ENCODE measurements at places on chromosomes 7 and 10. TPM values are rescaled to one million over a fixed set of nuclear protein-coding genes. Genes with fewer than 3 reads are reported as not detected.

DNA sequence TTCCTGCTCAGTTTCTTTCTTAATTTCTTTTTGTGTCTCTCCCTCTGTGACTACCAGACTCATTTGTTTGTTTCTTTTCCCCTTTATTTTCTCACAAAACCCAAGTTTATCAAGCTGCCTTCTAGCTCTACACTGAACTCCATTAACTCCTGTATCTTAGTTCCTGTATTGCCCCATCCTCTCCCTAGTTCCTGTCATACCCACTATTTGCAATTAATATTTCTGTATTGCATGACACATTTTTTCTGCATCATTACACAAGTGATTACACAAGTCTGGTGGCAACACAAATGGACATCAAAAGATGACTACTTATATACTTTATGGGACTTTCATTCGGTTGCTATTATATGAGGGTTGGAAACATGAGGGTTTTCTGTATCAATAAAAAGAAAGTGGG lies 26.9 kb upstream of the OR9A4 start:
- no peak for DNase-seq
- H3K36me3 ChIP-seq: no peaks in the 10 kb centered on the region
- H3K27ac ChIP-seq: no peak overlapping the region
- H3K27me3 ChIP-seq: peaks cover 43% of the 10 kb centered on the region
- no peaks in the 10 kb centered on the region for H3K4me1 ChIP-seq

GRCh38 chr10:486666-487322 lies 202.7 kb downstream of the DIP2C start:
- H3K4me3 ChIP-seq: no peak overlapping the region
- no peak overlapping the region for H3K27ac ChIP-seq
- H3K27me3 ChIP-seq: no peaks in the 10 kb centered on the region
- H3K4me1 ChIP-seq: no peaks in the 10 kb centered on the region

- no peaks in the 10 kb centered on the region for H3K36me3 ChIP-seq
- DNase-seq: peak; percentile 33
- H3K27ac ChIP-seq: peak overlapping the region; percentile 58
- H3K4me1 ChIP-seq: peaks cover 40% of the 10 kb centered on the region
- H3K4me3 ChIP-seq: peak overlapping the region; percentile 25
These were observed 10.8 kb downstream of the LFNG start for GRCh38 chr7:2530071-2530987.

GRCh38 chr10:35412003-35412723 lies 75.9 kb downstream of the CCNY start:
- no peak for DNase-seq
- H3K36me3 ChIP-seq: no peaks in the 10 kb centered on the region
- H3K4me3 ChIP-seq: no peak overlapping the region
- H3K27ac ChIP-seq: no peak overlapping the region

ACTA2 gene
- total RNA-seq: 2.7 TPM

Measured in PC-3 (cell line).